ENCODE measurements at places on chromosomes 5 and 9. TPM values are rescaled to one million over a fixed set of nuclear protein-coding genes. Genes with fewer than 3 reads are reported as not detected.

The GRIA1 gene
- polyA plus RNA-seq, result 3.4 TPM

The C8G gene
- 0.28 TPM for polyA plus RNA-seq

DNA sequence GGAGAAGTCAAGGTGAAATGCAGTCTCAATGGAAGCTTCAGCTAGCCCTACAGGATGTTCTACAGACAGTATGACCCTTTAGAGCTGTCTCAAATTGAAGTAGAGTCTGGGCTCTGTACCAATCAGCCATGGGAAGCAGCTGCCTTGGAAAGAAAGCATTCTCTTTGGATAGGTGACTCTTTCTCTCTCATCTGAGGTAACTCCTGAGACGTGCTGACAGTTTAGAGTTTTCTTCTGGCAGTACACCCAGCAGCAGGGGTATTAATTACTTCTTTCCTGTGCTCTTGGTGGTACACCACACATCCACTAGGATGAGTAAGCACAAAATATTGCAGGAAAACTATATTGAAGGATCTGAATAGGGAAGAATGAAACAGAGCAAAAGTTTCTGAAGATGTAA, 329.6 kb upstream of the RGMB start:
- no peak for DNase-seq

The RAI14 gene
- 103 TPM for polyA plus RNA-seq

- no peak for DNase-seq
Measured at GRCh38 chr5:2330325-2331130, 420.9 kb downstream of the IRX2 start.

DNA sequence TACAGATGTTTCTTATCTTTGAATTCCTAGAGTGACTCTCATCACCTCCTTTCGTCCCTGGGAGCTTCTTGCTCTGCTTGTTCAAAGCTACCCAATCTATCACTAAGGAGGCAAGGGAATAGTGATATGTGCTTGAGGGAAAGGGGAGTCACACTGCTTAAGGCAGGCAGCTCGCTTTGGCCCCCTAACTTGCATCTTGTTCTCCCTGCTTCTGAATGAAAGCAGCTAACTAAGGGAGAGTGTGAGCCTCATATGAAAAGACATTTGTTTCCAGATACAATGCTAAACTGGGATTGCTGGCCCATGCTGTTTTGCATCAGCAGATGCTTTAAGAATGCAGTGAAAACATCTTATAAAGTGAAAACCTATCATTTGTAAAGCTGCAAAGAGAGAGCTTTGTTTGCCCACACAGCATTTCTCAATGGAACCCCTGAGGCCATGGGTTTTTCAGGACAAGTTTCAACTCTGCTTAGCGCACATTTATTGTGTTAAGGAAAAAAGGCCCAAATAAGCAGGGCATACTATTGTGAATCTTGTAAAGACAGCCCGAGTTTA, 367.9 kb upstream of the ADAMTSL1 start:
- no peak for DNase-seq

DNA sequence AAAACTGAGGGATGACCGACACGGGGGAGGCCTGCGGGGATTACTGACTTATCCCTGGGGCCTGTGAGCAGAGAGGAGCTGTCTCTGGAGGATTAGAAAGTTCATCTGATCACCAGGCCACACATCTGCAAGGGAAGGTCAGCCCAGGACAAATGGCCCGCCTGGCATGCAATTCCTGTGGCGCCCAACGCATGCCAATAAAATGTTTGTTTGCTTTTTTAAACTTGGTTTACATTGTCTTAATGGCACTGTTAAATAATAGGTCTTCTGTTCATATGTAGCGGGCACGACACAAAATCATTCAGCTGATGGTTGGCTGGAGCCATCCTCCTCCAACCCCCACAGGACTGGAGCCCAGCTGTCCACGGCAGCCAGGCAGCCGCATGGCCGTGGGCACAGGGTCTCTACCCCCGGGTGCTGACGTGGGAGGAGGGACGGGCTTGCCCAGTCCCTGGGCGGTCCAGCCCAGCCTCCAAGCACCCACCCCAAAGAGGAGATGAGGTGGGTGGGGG, 41.0 kb upstream of the SLC12A7 start:
- no peak for DNase-seq

DNA sequence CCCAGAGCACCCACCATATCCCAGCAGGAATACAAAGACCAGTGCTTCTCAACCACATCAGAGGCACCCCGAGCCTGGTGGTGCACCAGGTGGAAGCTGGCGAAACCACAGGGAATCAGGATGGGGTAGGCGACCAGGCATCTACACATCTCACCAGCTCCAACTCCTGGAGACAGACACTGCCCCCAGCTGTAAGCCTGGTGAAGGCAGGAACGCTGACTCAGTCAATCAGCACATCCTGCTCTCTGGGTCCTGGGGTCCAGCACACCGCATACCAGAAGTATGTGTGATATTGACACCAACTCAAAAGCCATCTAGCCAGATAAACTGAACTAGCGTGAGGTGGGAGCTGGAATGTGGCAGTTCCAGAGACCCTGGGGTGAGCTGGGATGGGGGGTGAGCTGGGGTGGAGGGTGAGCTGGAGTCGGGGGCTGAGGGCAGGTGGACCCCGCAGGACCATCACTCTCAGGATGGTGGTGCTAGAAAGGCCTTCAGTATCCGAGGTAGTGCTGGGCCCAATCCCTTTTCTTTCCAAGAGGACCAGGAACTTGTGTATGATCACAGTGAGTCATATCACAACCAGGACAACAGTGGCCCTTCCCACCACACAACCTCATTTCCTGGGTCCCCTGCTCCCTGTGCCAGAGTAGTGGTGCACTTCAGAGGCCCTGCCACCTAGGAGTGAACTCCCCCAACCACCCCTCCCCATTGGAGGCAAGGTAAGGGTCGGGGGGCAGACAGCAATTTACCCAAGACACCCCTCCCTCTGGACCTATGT, 2.5 kb downstream of the DBN1 start:
- no peak for DNase-seq

The PCDHA5 gene
- polyA plus RNA-seq, result 0.12 TPM

GRCh38 chr9:118785456-118785855, 583.8 kb downstream of the BRINP1 start:
- DNase-seq, result no peak

The C1QTNF2 gene
- 1.2 TPM for polyA plus RNA-seq

DNA sequence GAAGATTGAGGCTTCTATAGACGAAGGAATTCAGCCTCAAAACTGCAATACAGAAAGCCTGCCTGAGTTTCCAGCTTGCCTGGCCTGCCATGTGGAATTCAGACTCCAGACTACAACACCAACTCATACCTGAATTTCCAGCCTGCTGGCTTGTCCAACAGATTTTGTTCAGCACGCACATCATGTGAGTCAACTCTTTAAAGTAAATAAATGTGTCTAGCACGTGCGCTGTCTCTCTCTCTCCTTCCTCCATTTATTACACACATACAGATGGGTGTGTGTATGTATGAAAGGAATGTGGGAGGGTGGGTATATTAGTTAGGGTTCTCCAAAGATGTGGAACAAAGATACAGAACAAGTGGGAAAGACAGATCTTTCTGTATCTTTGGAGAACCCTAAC, 82.4 kb upstream of the TAS2R1 start:
- no peak for DNase-seq

GRCh38 chr5:68418201-68418600, 202.6 kb downstream of the PIK3R1 start:
- DNase-seq, result no peak

DNA sequence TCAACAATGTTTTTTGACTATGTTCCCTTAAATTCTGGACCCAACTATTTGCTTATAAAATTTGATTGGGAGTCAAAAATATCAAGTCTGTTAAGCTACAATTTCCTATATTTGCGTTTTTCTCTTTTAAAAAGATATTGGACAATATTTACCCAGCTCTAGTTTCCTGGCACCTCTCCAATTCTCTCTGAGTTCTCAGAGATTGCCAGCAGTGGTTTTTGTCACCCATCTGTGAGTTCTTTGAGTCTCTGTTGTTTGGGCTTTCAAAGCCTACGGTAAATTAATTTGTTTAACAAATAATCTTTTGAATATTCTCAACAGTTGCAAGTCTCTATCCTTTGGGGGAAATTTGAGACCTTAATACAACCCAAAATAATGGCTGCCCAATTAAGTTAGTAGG, 174.2 kb upstream of the PUM3 start:
- DNase-seq, result no peak

The ADCY2 gene
- 5.8 TPM for polyA plus RNA-seq

All from right renal cortex interstitium (tissue), 3 donors.